ENCODE measurements at places on chromosomes 4 and X.
A peak's percentile ranks its signal among the peaks of the same experiment; 100 is the strongest.

GRCh38 chr4:65437102-65437501 lies 233.2 kb downstream of the EPHA5 start:
- no peak for DNase-seq

- DNase-seq, result no peak
Measured at GRCh38 chr4:53686521-53686920, 95.2 kb upstream of the LNX1 start.

DNA sequence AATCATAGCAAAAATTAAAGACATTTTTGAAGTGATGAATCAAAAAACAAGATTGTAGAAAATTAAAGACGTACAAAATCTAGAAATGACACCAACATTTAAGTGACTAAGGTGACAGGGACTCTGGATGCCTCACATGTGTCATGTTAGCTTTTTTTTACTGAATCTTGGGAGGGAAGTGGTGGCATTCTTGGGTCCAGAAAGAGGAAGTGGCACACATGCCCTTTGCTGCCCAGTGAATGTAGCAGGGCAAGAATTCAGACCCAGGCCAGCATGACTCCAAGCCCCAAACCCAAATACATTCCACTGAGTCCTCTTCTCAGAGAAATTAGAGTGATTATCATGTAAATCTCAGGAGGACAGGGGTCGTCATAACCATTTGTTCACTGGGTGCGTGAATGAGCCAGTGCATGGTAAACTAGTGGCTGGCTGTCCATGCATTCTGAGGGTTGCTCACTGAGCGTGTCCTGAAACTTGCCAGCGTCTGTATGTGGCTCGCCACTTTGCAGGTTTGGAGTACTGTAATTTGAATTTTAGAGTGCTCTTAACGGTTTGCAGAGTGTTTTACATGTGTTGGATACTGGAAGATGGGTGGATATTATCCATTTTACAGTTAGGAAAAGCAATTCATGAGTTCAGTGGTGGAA lies 55.4 kb upstream of the TBC1D14 start:
- DNase-seq, result no peak

DNA sequence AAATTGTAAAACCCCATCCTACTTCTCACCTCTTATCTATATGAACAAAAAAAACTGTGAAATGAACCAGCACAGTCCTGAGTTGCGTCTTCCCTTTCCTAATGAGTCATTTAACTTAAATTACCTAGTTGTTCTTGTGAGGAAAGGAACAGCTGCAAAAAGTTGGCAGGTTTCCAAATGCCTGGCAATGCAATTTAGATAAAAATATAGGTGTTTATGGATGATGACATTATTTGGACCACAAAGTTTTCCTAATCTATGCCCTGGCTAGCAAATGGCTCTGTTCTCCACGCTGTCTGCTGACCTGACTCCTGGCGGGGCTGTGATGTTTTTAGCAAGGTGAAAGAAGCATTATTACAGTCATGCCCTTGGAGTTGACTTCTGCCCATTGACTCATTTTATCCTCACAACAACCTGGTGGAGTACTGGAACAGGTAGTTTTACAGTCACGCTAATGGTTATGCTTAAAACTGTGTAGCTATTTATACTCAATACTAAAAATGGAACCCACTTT lies 29.8 kb upstream of the RELL1 start:
- DNase-seq, result no peak

DNA sequence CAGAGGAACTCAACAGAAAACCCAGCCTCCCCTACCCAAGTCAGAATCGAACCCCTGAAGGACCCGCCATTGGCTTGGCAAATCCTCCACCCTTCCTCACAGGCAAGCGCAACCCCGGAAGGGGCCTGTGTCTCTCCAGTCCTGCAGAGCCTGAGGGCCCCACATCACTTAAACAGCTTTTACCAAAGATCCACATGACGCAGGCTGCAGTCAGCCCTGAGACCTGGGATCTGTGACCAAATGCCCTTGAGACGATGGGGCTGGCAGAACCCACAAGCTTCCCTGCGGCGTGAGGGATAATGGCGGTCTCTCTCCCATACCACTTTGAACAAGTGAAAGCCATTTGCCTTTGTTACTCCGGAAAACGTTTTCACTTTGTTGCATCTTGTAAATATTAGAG lies 54.9 kb downstream of the ACOX3 start:
- no peak for DNase-seq

GRCh38 chrX:15107367-15107988 lies 162.4 kb downstream of the ASB9 start:
- no peak for DNase-seq

- no peak for DNase-seq
Measured at GRCh38 chr4:169092889-169093522, 83.0 kb upstream of the CBR4 start.

DNA sequence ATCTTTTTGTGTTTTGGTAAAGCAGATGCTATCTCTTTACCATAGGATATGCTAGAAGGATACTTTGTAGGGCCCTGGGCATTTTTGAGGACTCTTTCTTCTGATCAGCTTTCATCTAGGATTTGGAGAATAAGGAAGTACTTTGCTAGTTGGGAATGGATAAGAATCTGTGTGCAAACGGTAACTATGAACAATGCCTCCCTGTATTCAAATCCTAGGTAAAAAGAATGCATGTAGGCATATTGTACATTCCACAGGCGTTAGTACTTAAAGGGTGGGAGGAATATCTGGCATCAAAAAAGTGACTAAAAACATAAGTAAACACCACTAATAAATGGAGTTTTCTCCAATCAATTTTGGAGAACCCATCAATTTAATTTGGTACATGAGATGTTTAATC lies 59.7 kb downstream of the SH3BGRL start:
- DNase-seq, result peak; percentile 18

GRCh38 chr4:115233600-115233999 lies 120.2 kb upstream of the NDST4 start:
- DNase-seq, result no peak

GRCh38 chrX:24464836-24465531 lies at the start of gene PDK3:
Gene PDK3 (plus strand): TSS chrX:24465286. CDS start chrX:24465456, 170 bp downstream.
- DNase-seq, result peak; percentile 69

- no peak for DNase-seq
Measured at GRCh38 chr4:39950861-39951481, 26.7 kb downstream of the PDS5A start.

Data from brain microvascular endothelial cell (primary cell).